Adrenal gland (tissue), 19 donors: ENCODE measurements at places on chromosomes 6 and 20. TPM values are rescaled to one million over a fixed set of nuclear protein-coding genes. Genes with fewer than 3 reads are reported as not detected.
A peak's percentile ranks its signal among the peaks of the same experiment; 100 is the strongest.

GRCh38 chr6:169243186-169243585 is 10.5 kb downstream of the THBS2 start:
- H3K4me3 ChIP-seq: no peak overlapping the region
- no peak overlapping the region for H3K27ac ChIP-seq
- H3K27me3 ChIP-seq: no peaks in the 10 kb centered on the region
- DNase-seq: no peak

The OGFRL1 gene
- 5.8 TPM for total RNA-seq

The SYNJ2 gene
- total RNA-seq: 11.6 TPM

The MYMX gene
- total RNA-seq: not detected

The PRICKLE4 gene
- total RNA-seq: 7.1 TPM

DNA sequence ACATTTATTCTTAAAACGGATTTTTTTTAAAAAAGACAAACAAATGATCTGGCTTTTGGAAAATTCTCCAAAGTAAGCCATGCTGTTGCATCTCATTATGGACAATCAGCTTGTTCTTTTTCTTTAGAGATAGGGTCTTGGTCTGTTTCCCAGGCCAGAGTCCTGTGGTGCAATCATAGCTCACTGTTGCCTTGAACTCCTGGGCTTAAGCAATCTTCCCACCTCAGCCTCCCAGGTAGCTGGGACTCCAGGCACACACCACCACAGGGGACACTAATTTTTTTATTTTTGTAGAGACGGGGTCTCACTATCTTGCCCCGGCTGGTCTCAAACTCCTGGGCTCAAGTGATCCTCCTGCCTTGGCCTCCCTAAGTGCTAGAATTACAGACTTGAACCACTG is 45.9 kb upstream of the TGM3 start:
- no peaks in the 10 kb centered on the region for H3K4me1 ChIP-seq
- no peak for DNase-seq
- H3K36me3 ChIP-seq: no peaks in the 10 kb centered on the region

DNA sequence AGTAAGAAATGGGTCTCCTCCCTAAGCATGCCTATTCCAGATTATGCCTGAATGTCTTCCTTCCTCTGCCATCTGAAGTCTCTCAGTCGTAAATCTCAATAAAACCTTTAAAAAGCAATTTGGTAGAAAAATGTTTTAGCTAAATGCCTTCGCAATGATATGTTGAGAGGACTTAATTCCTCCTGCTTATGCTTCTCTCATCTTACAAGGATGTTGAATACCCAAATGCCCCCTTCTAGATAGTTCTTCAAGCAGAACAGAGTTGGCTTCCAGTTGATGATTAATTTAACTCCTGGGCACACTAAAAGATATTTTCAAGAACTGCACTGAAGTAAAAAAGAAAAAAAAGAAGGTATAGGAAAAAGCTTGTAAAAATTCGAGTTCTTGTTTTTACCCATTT is 275.0 kb upstream of the SPTLC3 start:
- H3K27me3 ChIP-seq: no peaks in the 10 kb centered on the region
- no peak overlapping the region for H3K4me3 ChIP-seq
- no peak overlapping the region for H3K27ac ChIP-seq
- no peak for DNase-seq
- H3K36me3 ChIP-seq: no peaks in the 10 kb centered on the region

- H3K36me3 ChIP-seq: no peaks in the 10 kb centered on the region
- peak overlapping the region; percentile 64 for H3K27ac ChIP-seq
- H3K27me3 ChIP-seq: no peaks in the 10 kb centered on the region
- DNase-seq: no peak
- peaks cover 52% of the 10 kb centered on the region for H3K4me1 ChIP-seq
Measured at GRCh38 chr20:4894409-4894808, 106.9 kb downstream of the SLC23A2 start.

DNA sequence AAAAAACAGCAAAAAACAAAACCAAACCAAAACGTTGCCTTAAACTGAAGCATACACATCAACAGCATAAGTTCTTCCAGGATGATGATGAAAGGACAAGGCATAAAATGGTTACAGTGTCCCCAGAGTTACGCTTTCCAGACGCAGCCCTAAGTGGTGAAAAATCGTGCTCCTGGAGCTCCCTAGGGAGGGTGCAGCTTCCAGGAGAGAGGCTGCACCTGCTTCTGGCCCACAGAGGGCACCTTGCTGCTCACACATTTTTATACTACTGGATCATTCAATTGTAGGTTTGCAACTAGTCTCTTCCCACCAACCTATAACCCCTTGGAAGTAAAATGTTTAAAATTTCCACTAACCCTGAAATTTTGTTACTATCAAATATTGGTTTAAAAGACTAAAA is 115.0 kb downstream of the PRKN start:
- no peak overlapping the region for H3K4me3 ChIP-seq
- no peaks in the 10 kb centered on the region for H3K27me3 ChIP-seq
- no peaks in the 10 kb centered on the region for H3K36me3 ChIP-seq
- no peak for DNase-seq
- peaks cover 15% of the 10 kb centered on the region for H3K4me1 ChIP-seq

The C20orf202 gene
- total RNA-seq: not detected

The FGD2 gene
- total RNA-seq: 24.0 TPM

The XKR7 gene
- total RNA-seq: 0.33 TPM

The NOTCH4 gene
- 32.5 TPM for total RNA-seq

- no peaks in the 10 kb centered on the region for H3K27me3 ChIP-seq
- DNase-seq: peak; percentile 36
- peak overlapping the region; percentile 13 for H3K27ac ChIP-seq
- H3K4me3 ChIP-seq: no peak overlapping the region
- peaks cover 14% of the 10 kb centered on the region for H3K4me1 ChIP-seq
Measured at GRCh38 chr6:12570461-12571030, 146.0 kb upstream of the PHACTR1 start.

DNA sequence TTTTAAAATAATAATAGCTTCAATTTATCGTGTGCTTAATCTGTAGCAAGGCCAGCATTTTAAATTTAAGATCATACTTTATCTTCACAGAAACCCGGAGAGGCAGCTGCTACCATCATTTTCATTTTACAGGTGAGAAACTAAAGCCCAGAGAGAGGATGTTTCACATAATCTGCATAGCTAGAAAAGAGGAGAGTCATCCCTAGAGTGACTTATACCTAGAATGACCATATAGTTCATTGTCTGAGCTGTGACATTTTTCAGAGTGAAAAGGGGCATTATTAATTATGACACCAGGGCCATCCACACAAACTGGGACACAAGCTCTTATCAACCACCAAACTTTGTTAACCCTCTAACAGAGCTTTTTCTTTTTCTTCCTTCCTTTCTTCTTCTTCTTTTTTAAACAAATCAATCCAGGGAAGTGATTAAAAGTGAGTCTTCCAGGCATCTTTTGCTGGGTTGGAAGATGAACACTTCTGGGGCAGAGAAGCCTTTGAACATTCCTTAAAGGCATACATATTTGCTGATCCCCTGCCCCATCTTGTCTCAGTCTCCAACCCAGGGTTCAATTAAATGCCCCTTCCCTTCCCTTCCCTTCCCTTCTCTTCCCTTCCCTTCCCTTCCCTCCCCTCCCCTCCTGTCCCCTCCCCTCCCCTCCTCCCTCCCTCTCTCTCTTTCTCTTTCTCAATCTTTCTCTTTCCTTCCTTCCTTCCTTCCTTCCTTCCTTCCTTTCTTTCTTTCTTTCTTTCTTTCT is 272.5 kb upstream of the JAG1 start:
- H3K36me3 ChIP-seq: no peaks in the 10 kb centered on the region
- no peak overlapping the region for H3K4me3 ChIP-seq
- no peaks in the 10 kb centered on the region for H3K4me1 ChIP-seq
- no peak for DNase-seq
- no peak overlapping the region for H3K27ac ChIP-seq
- no peaks in the 10 kb centered on the region for H3K27me3 ChIP-seq

DNA sequence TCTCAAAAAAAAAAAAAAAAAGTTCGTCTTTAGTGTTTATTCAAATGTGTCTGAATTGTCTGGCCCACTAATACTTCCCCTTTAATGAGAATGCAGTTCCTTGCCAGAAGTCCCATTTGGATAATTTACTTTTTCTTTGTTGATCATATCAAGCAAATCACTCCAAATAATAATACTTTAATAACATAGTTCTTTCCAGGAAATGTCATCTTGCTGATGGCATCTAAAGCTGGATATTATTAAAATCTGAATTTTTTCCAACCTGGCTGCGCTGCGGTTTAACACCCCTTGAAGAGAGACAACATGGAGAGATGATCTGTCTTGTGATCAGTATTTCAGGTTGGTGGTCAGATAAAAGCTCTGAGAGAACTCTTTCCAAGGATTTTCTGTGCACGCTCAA is 111.2 kb upstream of the CNKSR3 start:
- no peak overlapping the region for H3K27ac ChIP-seq
- H3K4me3 ChIP-seq: no peak overlapping the region
- no peaks in the 10 kb centered on the region for H3K36me3 ChIP-seq
- H3K27me3 ChIP-seq: no peaks in the 10 kb centered on the region
- no peak for DNase-seq

GRCh38 chr6:57283106-57283505 is 34.3 kb upstream of the PRIM2 start:
- no peaks in the 10 kb centered on the region for H3K4me1 ChIP-seq
- H3K36me3 ChIP-seq: no peaks in the 10 kb centered on the region
- no peak overlapping the region for H3K4me3 ChIP-seq
- no peaks in the 10 kb centered on the region for H3K27me3 ChIP-seq
- no peak overlapping the region for H3K27ac ChIP-seq
- DNase-seq: no peak

The HLA-DQB1 gene
- total RNA-seq: 15.6 TPM

- no peak overlapping the region for H3K27ac ChIP-seq
- no peaks in the 10 kb centered on the region for H3K4me1 ChIP-seq
- DNase-seq: no peak
- H3K27me3 ChIP-seq: no peaks in the 10 kb centered on the region
- no peaks in the 10 kb centered on the region for H3K36me3 ChIP-seq
Measured at GRCh38 chr20:16848061-16848460, 99.9 kb downstream of the OTOR start.

The GRIK2 gene
- total RNA-seq: 2.9 TPM
